ENCODE measurements at places on chromosomes 11 and 22.

- peak; percentile 37 for DNase-seq
These were observed 449.9 kb downstream of the OPCML start for GRCh38 chr11:133082453-133082781.

DNA sequence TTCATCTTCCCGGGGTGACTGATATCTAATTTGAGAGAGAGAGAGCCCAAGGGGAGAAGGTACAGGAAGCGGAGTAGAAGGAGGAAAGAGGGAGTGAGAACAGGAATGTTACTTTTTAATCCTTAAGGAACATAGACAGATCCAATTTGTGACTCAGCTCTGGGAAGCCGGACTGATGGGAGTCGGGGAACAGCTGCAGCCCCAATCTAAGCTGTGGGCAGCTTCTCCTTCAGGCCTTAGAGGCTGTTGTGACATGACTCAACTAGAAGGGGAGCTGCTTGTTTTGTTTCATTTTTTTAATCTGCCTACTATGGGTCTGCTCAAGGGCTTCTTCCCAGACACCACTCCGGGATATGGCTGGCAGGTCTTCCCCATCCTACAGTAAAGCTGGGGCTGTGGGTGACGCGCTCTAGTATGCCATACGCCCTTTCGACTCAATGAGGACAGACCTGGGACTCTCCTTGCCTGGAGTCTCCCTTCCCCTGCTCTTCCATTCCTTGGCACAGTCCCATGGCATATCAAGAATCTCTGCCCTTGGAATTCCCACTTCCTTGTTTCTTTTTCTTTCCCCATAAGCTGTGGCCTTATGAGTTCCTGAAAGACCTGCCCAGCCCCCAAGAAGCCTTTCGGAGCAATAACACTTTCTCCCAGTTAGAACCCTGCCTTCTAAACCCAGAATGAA lies 103.3 kb upstream of the AKIP1 start:
- no peak for DNase-seq

DNA sequence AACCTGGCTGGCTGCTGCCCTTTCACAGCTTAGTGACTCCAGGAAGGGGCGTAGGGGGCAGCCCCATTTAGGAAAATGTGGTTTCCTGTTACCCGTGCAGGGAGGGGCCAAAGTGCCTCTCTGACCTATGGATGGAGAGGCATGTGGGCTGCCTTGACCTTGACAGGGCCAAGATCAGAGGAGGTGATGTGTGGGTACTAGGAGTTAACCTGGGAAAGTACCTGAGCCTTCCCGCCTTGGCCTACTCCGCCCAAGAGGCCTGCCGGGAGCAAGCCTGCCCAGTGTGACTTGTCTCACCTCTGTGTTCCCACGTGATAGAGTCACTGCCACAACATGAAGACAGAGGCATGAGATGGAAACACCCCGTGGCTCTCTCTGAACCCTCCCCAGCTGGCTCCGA lies 33.4 kb downstream of the GRAMD4 start:
- DNase-seq: no peak

DNA sequence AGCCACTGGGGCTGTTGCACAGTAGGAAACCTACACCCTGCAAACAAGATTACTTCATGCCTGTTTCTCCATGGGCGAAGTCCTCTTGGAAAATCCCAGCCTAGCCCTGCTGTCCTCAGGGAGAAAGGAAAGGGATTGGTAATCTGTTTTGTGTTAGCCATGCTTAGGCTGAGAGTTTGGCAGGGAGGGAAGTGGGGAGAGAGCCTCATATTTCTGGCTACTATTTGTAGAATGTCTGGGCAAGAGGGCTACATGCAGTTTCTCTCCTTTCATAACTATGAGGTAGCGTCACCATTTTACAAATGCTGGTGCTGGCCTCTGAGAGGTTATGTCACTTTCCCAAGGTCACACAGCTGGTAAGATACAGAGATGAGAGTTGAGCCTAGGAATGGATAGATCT lies 737 bp upstream of the MFRP start:
- no peak for DNase-seq

- DNase-seq: no peak
These were observed 36.0 kb upstream of the PACSIN2 start for GRCh38 chr22:43050995-43051394.

GRCh38 chr11:11389238-11389637 lies 36.2 kb upstream of the CSNK2A3 start:
- DNase-seq: no peak

- no peak for DNase-seq
These were observed 858.8 kb downstream of the TBC1D22A start for GRCh38 chr22:47621253-47621652.

DNA sequence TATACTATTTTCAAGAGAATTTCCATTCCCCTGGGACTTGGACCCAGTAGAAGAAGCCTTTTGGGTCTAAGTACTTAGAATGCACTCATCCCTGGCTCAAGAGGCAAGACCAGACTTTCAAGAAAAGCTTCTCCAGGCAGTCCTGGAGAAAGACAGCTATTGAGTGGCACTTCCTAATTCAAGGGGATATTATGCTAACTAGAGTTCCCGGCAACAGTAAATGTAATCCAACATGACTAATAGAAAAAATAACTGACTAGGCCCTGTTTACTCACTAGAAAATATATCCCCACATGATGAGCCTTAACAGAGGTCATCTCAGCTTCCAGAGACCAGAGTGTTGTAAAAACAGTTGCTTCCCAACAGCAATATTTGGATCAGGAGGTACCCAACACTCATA lies 47.2 kb upstream of the AKIP1 start:
- DNase-seq: no peak

DNA sequence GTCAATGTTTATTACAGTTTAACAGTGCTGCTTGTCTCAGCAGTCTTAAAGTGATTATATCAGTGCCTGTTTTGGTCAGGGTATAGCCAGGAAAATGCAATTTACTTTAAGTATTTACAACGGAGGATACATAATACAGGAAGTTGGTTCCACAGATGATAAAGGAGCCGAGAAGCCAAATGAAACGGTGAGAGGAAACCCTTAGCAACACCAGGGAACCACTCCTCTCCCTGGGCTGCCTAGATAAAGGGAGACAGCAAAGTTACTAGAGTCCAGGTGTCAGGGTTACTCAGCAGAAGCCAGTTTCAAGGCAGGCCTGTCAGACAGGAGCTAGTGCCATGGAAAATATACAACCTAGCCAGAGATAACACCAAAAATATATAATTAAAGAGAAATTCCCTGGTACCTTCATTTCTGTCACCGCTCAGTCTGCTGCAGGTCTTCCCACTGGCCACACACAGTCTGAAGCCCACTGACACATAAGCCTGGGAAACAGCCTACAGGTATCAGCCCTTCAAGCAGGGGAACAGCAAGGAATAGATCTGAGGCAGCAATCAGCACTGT lies 55.5 kb downstream of the FAM76B start:
- DNase-seq: no peak

DNA sequence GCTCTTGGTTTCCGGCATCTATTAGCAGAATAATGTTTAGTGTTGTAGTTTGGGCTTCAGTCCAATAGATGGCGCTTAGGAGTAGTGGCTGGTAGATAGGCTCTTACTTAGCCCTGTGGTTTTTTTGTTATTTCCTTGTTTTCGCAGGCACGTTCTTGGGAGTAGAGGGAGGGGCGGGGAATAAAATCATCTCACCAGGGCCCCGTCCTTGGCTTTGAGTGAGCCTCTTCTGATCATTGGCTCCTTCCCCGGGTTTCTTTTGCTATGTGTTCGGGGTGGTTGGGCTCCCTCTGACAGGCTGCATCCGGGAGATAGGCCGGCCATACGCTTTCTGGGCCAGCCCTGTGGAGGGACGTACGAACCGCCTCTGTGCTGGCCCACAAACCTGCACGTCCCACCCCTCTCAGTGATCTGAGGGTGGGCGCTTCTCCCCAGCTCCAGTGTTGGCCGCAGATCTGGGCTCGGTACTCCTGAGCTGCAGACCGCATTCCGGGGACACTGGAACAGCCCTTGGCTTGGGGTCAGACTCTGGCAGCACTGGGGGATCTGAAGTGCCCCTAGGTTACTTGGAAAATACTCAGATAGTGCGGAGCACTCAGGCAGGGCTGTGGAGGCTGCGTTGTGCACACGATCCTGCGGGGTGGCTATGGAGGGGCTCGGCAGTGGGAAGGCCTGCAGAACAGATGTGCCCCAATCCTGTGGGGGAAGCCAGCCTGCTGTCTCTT lies 217.0 kb downstream of the DYNC2H1 start:
- DNase-seq: peak; percentile 65

DNA sequence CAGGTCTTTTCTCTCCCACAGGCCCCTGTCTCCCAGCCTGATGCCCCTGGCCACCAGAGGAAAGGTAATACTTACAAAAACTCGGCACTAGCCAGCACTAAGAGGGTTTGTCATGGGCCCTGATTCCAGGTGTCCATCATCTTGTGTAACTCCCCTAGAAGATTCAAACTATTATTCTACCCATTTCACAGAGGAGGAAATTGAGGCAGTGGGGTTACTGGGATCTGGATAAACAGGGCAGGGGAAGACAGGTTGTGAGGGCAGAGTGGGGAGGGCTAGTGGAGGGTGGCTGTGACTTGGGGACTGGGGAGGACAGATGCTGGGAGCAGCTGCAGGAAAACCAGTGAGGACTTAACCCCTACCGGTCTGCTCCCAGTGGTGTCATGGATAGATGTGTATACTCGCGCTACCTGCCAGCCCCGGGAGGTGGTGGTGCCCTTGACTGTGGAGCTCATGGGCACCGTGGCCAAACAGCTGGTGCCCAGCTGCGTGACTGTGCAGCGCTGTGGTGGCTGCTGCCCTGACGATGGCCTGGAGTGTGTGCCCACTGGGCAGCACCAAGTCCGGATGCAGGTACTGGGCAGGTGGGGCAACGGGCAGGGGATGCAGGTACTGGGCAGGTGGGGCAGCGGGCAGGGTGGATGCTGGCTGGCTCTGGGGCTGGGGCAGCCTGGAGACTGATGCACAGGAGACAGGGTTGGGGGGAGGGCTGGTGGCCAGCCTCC lies 1.2 kb downstream of the VEGFB start:
- DNase-seq: no peak

- no peak for DNase-seq
These were observed 10.4 kb upstream of the MALAT1 start for GRCh38 chr11:65488273-65489034.

GRCh38 chr11:64762277-64762673 lies 2.5 kb upstream of the PYGM start:
- DNase-seq: no peak

GRCh38 chr11:64905516-64906313 lies 11.3 kb downstream of the ATG2A start:
- DNase-seq: no peak

- DNase-seq: no peak
These were observed 29.9 kb downstream of the CHRDL2 start for GRCh38 chr11:74701351-74701750.

DNA sequence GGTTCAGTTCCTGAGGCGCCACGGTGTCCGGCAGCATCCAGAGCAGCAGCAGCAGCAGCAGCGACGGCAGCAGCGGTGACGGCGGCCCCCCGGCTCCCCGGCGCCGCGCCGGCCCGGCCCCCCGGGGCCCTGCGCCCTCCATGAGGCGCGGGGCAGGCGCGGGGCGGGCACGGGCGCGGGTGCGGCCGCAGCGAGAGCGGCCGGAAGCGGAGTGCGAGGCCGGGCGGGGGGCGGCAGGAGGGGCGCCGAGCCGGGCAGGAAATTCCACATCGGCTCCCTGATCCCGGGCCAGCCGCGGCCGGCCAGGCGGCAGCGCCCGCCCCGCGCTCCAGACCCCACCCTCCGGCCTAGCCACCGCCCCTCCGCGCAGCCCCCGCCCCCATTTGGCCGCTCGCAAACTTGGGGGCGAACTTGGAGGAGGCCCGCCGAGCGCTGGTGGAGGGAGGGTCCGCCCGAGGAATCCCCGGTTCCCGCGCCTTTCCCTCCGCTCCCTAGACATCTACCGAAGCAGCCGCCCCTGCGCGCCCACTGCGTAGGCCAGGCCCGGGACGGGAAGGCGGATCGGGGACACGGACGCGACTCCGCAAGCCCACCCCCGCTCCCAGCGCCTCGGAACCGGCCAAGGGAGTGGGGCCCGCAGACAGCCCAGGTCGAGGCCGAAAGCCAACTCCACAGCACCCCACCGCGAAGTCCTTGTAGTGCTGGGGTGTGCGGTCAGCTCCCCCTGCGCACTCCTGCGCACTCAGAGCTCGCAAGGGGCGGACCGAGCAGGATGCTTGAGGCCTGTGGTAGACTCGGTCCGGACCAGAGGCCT lies at the start of gene SCARF2:
SCARF2 (minus strand) TSS at position 213 of the 814 bp plus-strand sequence; CDS start at position 142, 71 bp downstream.
- DNase-seq: peak; percentile 73

DNA sequence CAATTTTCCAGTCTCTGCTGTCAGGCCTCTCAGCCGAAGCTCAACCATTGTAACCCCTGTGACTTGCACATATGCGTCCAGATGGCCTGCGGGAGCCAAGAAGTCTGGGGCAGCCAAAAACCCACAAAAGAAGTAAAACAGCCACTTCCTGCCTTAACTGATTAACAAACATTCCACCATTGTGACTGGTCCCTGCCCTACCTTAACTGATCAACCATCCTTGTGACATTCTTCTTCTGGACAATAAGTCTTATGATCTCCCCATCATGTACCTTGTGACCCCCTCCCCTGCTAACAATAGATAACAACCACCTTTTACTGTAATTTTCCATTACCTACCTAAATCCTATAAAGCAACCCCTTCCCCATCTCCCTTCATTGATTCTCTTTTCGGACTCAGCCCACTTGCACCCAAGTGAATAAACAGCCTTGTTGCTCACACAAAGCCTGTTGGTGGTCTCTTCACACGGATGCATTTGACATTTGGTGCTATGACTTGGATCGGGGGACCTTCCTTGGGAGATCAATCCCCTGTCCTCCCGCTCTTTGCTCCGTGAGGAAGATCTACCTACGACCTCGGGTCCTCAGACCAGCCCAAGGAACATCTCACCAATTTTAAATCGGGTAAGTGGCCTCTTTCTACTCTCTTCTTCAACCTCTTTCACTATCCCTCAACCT lies 1.3 kb upstream of the NDUFC2 start:
- no peak for DNase-seq

DNA sequence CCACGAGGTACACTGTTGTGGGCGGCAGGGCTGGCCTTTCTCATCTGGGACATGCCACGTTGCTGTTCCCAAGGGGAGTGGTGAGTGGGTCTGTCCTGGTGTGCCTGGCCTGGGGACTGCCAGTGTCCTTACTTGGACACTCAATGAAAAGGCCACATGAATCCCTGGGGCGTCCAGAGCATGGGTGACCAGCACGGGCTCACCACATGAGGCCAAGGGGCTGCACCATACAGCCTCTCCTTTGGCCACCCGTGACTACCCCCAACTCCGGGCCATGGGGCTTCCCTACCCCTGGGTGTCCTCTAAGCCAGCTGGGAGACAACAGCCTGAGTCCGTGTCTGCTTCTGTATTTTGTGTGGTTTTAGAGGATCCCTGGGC lies 20.2 kb upstream of the TXNRD2 start:
- DNase-seq: no peak

- DNase-seq: no peak
These were observed 339.6 kb upstream of the ANO3 start for GRCh38 chr11:25992294-25992693.

DNA sequence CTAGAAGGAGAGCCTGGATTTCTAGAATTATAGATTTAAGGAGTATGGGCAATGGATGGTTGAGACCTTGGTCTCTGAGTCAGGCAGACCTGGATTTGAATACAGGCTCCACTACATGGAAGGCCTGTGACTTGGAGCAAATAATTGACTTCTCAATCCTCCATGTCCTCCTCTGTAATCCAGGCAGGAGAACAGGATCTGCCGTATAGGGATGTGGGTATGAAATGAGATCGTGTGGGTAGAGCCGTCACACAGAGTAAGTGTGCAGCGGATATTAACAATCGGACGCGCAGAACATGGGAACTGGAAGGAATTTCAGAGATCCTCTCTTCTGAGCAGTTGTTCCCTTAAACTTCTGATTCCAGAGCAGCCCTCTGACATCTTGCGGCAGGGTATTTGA lies 11.5 kb upstream of the TMPRSS13 start:
- DNase-seq: no peak

- no peak for DNase-seq
These were observed 44.9 kb downstream of the ARHGAP8 start for GRCh38 chr22:44797181-44797725.

All from endothelial cell (in vitro differentiated cells).